GM13977 (cell line): ENCODE measurements at places on chromosomes 16 and 17.

GRCh38 chr16:74770831-74771526 lies 3.6 kb downstream of the FA2H start:
- DNase-seq = no peak

- DNase-seq = no peak
These were observed 19.8 kb downstream of the CARHSP1 start for GRCh38 chr16:8848939-8849391.

- no peak for DNase-seq
These were observed 97.9 kb downstream of the ADCY9 start for GRCh38 chr16:4018391-4018790.

GRCh38 chr16:65991149-65991701 lies 375.3 kb upstream of the CDH5 start:
- no peak for DNase-seq

- DNase-seq = peak; percentile 95
These were observed at the start of gene NT5C for GRCh38 chr17:75131278-75132017. TSS of gene NT5C (minus strand) at chr17:75131742. CDS start at chr17:75131707, 35 bp downstream.

DNA sequence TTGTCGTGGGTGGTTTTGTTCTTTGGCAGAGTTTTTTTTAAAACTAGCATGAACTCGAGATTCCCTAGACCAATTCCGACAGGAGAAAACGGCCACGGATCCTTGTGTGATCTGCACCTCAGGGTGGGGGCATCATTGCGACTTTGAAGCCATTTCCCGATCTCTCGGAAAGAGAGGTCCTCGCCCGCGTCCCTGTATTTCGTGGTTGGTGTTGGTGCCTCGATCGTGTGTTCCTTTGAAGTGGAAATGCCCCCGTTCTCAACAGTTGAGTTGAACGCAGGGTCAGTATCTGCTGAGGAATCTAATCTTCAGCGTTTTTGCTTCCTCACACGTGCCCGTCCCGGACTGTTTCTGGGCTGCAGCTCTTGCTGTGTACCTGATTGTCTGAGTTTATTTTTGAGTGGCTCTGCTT lies 1.1 kb downstream of the CRAMP1 start:
- peak; percentile 48 for DNase-seq

- no peak for DNase-seq
These were observed 6.1 kb downstream of the SSTR5 start for GRCh38 chr16:1078579-1079021.
